Brain pericyte (primary cell): ENCODE measurements at places on chromosomes 13 and 19.
A peak's percentile ranks its signal among the peaks of the same experiment; 100 is the strongest.

DNA sequence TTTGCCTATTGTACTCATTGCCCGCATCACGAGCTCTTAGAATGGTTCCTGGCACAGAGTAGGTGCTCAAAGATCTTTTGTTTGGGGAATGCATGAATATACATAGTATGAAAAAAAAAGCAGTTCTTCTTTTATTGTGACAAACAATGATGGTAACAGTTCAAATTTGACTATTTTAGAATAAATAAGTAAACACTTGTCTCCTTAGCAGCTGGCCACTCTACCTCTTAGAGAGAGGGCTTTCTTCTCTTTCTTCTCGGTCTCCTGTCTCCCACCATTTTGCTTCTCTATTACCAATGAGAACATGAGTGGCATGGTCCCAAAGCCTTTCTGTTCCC is 639 bp upstream of the SLAIN1 start:
- DNase-seq, result no peak

- no peak for DNase-seq
These were observed 58.3 kb downstream of the TM9SF2 start for GRCh38 chr13:99559560-99559959.

GRCh38 chr19:41299046-41299754 is 10.8 kb upstream of the CCDC97 start:
- no peak for DNase-seq

DNA sequence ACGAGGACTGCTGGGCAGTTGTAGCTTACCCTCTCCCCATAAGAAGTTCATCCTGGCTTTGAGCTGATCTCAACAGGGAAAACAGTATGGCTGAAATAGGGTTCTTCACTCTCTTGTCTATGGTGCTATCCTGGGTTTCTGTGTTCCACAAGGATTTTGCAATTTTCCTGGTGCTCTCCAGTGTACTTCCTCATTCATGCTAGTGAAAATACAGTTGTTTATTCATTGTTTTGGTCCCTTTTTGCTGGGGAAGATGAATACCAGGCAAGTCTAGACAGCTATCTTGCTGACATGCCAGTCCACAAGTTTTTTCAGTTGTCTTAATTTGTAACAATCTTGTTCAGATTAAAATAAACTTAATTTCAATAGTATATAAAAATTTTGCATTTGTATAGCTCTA is 306.5 kb downstream of the DLEU7 start:
- DNase-seq, result no peak

- no peak for DNase-seq
These were observed 6.9 kb downstream of the ZNF585A start for GRCh38 chr19:37165635-37166034.

- no peak for DNase-seq
These were observed 41.9 kb downstream of the NFIX start for GRCh38 chr19:13037161-13037560.

DNA sequence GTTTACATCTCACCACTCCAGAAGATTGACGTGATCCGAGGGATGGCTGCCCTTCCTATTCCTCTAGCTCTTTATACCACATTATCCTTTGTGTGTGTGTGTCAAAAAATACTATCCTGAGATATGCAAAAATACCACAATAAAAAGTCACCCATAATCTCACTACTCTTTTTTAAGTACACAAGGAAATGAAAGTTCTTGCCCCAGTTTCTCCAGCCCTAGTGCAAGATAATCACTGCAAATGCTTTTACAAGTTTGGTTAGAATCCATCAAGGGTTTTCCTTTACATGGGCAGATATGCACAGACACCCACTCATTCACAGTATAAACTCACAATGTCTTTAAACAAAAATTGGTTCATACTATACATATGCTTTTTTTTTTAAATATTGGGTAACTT is 89.3 kb downstream of the DIAPH3 start:
- no peak for DNase-seq

GRCh38 chr13:100584896-100585295 is 3.7 kb downstream of the GGACT start:
- no peak for DNase-seq

- DNase-seq, result no peak
These were observed 5.3 kb downstream of the ZNF296 start for GRCh38 chr19:45070861-45071544.

GRCh38 chr13:34420702-34421346 is 521.2 kb upstream of the NBEA start:
- no peak for DNase-seq

DNA sequence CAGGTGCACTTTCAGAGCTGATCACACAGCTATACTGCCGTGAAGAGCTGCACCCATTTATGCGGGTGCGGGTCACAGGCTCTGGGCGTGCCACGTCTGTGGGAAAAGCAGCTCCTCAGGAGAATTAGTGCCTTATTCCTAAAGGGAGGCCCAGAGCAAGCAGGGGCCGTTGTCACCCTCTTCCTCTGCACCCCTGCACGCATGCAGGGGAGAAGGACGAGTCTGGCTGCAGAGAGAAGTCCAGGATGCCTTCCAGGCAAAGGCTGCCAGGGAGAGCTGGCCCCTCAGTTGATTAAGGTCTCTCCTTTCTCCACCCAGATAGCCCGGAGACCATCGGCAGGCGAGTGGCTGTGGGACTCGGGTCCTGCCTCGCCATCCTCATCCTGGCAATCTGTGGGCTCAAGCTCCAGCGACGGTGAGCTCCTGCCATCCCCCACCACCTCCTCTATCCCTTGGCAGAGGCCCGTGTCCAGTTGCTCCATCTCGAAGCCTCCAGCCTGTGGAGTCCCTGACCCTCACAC is 3.1 kb upstream of the FFAR1 start:
- DNase-seq, result no peak

DNA sequence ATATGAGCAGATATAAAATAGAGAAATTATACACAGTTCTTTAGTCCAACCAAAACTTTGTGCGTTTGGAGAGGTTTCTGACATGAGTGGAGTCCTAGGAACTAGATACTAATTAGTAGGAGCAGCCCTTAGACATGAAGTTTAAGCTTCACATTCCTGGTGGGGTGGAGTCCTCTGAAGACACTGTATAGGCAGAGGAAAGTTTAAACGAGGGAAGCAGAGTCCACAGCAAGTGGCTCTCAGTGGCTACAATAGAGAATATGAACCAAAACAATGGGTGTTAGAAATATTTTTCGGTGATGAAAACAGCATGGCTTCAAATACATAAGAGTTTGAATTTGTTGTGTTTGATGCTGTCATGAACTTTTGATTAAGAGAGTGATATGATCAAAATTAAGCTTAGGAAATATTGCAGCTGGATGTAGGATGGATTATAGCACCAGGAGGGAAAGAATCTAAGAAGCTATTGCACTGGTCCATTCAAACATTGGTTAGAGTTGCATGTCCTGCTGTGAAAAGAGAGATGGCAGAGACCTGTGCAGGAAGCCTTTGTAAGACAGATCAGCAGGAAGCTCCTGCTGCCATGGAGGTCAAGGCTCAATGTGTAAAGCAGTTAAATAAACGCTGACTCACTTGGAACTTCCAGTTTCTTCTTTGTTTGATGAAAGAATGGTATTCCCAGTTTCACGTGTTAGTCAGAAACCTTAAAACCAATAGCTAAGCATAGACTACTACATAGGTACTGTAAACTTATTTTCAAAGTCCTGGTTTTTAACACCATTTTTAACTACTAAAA is 175.2 kb downstream of the TDRD3 start:
- DNase-seq, result peak; percentile 66

- DNase-seq, result no peak
These were observed 67.5 kb downstream of the B3GLCT start for GRCh38 chr13:31267126-31267784.

GRCh38 chr19:7602935-7603497 is 7.4 kb downstream of the CAMSAP3 start:
- no peak for DNase-seq

GRCh38 chr13:52353193-52353592 is 52.8 kb downstream of the THSD1 start:
- DNase-seq, result no peak

DNA sequence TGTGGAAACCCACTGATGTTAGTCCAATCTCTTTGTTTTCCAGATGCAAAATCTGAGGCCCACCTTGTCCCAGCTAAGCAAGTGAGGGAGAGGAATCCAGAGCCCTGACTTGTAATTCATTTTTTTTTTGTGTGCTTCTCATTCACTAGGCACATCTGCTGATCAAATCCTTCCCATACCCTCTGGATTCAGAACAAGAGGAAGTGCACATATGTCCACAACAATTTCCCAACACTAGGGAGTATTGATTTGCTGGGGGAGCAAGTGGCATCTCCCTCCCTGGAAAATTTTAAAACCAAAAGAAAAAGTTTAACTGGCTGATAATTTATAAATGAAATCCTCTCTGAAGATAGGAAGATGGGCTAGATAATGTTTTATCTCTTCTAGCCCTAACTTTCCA is 94.6 kb upstream of the RFC3 start:
- DNase-seq, result no peak

GRCh38 chr19:49808711-49809159 is 4.4 kb downstream of the FUZ start:
- peak; percentile 37 for DNase-seq

DNA sequence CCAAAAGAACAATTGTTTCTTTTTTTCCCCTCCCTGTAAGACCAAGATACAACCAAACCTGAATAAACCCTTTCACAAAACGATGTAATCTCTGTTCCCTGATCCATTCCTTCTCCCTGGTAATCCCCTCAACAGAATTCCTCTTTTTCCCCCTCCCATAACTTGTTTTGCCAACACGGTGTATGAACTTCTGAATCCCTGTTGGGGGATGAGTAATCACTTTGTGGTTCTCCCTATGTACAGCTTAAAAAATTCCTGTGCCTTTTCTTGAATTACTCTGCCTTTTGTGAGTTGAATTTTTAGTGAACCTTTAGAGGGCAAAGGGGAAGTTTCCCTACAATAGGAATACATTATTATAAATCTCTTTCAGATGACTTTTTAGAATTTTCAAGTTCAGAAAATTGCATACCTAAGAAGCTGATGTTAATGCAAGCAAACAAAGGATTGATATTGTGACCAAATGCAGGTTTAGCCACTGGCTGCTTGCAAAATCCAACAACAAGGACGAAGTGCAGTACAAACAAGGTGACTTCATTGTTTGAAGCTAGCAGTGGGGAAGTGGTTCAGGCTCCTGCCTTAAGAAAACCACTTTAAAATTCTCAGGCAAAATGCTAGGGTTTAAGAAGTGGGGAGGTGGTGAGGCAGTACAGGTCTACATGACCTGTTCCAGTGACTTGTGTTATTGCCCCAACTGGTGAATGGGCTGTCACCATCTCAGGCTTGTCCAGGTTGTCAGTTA is 15.0 kb upstream of the EPSTI1 start:
- DNase-seq, result no peak

DNA sequence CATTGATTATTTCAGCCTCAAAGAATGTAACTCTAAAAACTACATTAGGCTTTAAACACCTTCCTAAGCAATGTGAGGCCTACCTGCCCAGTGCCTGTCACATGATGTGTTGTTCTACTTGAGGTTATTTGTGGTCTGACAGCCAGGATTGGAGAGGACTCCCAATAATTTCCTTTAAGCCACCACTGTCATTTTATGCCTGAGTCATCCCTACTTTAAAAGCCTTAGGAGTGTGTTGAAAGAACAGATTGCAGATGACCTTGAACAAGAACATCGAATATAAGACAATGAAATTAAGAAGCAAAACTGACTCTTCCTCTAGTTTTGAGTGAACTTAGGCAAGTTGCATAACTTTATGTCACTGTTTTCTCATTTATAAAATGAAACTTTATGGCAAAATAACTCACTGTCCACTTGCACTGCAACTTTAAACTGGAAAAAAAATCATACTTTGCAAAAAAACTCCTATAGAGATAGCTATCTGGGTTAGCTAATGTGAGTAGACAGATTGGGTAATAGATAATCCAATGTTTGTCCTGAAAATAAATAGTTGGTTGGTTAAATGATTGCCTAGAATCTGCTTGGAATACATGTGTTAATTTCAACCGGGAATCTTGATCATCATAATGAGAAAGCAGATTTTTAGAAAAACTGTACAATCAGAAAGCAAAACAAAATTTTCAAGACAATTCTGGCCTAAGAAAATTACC is 361.2 kb downstream of the SUCLA2 start:
- no peak for DNase-seq

GRCh38 chr19:50924586-50924985 is 13.4 kb upstream of the KLK4 start:
- DNase-seq, result no peak

DNA sequence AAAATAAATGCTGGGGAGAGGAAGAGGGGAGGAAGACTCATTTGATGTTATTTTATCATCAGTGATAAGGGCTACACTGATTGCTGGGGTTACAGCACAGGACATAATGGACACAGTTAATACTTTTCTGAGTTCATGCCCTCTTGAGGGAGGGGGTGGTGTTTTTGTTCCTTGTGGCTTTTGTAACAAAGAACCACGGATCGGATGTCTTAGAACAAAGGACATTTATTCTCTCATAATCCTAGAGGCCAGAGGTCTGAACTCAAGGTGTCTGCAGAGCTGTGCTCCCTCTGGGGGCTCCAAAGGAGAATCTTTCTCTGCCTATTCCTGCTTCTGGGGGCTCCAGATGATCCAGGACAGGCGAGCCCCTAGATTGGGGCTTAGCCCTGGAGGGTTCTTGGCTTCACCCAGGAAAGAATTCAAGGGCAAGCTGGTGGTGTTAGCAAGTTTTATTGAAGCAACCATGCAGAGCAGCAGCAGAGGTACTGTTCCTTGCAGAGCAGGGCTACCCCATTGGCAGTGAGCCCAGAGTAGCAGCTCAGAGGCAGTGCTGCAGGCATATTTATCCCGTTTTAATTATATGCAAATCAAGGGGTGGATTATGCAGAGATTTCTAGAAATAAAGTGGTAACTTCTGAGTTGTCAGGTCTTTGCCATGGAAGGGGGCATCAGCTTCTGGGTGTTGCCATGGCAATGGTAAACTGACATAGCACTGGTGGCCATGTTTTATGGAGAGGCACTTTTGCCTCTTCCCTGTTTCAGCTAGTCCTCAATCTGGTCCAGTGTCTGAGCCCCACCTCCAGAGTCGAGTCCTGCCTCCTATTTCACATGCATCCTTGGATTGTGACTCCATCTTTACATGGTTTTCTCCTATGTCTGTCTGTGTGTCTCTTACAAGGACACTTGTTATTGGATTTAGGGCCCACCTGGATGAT is 18.0 kb downstream of the VAV1 start:
- DNase-seq, result no peak

DNA sequence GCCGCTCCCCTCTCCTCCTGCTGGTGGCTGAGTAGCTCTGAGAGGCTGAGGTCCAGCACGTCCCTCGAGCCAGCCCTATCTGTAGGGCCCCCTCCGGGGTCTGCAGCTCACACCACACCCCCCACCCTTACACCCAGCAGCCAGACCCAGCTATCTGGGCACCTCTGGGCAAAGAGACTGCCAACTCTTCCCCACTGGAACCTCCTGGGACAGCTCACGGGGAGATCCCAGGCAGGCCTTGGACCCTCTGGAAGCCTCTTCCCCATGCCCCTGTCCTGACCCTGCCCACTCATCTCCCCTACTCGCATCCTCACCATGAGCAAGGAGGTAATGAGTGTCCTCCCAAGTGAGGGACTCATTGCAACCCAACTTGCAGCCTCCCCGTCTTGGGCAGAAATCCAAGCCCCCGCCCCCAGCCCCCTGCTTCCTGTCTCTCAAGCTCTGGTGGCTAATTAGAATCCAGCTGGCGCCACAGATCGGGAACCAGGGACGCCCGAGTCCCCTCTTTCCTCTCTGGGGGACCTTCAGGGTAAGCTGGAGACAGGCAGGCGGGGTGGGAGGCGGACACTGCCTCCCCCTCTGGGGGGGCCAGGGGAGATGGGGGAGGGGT is 22.1 kb downstream of the ADGRL1 start:
- no peak for DNase-seq
